ENCODE measurements at places on chromosomes 2 and 18. TPM values are rescaled to one million over a fixed set of nuclear protein-coding genes. Genes with fewer than 3 reads are reported as not detected.
A peak's percentile ranks its signal among the peaks of the same experiment; 100 is the strongest.

DNA sequence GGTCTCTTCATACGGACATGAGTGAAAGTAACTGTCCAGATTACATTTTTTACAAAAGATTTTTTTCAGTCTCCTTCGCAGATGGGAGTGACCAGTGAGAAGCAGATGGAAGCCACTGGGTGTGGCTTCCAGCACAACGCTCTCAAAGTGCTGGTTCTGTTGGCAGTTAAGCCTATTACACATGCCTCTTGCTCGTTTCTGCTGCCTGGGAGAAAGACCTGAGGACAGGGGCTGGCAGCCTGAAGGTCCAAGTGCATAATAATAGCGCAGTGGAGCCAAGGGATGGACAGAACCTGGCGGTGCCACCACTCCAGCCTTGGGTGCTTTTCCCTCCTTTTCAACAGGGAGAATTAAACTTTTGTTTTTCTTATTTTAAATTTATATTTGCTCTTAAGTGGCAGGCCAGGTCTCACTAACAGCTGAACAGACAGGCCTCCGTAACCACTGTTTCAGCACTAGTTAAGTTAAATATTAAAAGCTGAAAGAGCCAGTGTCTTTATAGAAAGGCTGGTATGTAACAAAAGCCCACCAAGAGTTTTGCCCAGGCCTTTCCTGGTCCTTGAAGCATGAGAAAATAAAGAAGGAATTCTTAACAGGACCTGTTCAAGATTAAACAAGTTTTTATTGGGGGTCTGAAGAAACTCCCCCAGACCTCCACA is 1.2 kb upstream of the SKA1 start:
- DNase-seq: peak; percentile 19

- DNase-seq: no peak
Measured at GRCh38 chr2:55954306-55955035, 30.9 kb upstream of the EFEMP1 start.

GRCh38 chr2:23589220-23589647 is 204.3 kb downstream of the KLHL29 start:
- no peak for DNase-seq

GRCh38 chr18:10792181-10792580 is 266.4 kb downstream of the NAPG start:
- no peak for DNase-seq

- no peak for DNase-seq
Measured at GRCh38 chr2:169672406-169672805, 21.8 kb downstream of the CFAP210 start.

DNA sequence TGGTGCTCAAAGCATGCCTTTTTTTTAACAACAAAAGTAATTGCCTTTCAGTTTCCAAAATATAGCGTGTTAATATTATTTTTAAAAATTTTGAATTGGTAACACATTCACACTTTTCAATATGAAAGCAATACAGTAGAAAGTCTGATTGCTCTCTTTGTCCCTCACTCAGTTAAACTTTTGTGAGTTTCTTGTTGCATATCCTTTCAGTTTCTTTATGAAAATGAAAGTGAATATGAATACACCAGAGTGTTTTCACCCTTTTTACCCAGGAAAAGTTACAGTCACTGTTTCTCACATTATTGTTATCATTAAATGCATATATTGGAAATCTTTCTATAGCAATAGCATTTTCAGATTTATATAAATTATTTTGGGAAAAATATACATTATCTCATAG is 377.4 kb upstream of the CRIM1 start:
- DNase-seq: no peak

DNA sequence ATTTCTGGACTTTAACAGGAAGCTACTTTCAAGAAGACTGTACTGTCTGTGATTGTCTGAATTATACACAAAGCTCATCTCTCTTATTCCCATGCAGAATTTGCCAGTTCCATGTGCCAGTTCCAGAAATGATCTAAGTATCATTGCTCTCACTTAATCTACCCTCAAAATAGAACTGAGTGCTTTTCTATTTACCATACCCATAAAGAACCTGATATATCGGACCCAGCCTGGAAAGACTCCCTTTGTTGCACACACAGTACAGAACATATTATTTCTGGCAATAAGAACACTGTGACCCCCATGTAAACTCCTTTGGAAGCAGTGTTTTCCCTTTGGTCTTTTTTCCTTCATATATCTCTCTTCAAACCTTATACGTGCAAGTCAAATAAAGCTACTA is 102.3 kb upstream of the TTN start:
- DNase-seq: no peak

DNA sequence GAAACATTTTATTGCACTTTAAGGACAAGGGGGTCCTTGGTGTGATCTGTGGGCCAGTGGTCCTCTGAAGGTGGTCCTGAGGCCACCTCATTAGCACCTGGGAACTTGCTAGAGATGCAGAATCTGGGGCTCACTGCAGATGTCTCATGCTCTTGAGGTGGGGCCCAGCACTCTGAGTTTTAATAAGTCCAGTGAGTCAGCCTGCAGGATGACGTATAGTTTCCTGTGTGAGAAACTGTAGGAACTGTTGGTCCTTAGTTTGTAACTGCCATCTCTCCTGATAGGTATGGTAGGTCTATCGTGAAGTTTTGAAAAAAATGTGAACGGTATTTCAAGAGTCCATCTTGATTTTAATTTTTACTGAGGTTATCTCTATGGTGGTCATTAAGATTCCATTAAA is 2.8 kb downstream of the TRPM8 start:
- DNase-seq: no peak

DNA sequence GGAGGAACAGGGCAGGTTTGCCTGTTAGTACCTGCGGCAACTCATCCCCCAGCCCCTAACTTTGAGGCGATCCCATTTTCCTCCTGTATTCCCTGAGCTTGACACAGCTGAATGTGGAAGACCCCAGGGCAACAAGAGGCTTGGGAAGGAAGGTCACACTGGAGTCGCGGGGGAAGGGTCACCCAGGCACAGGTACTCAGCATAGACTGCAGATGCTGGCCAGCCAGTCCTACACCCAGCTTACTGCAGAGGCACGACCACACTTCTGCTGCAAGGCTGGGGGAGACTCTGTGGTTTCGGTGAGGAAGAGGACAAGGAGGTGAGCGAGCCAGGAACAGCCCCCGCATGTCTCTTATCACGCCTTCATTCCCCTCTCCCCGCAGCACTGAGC is 91.5 kb downstream of the MALT1 start:
- no peak for DNase-seq

GRCh38 chr2:230457073-230457768 is 41.2 kb downstream of the SP100 start:
- DNase-seq: no peak

GRCh38 chr2:236571145-236571544 is 1.5 kb downstream of the ACKR3 start:
- DNase-seq: no peak

- no peak for DNase-seq
Measured at GRCh38 chr2:3242747-3243369, 134.8 kb downstream of the EIPR1 start.

DNA sequence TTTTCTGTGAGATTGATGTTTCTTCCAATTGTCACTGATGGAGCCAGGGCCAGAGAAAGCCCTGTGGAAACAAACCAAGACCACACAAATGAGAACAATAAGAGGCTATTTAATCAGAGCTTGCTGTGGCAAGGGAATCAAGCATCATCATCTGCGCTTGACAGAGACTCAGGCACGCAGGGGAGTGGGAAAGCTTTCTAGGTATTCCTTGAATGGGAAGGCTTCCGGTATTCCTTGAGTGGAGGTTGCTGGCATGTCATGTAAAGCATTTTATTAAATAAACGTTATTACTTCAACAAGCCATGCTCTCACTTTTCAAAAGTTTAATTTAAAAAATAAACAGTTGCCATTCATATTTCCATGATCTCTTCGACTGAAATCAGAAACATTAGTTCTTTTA is 194.6 kb upstream of the SYT4 start:
- no peak for DNase-seq

The RSAD2 gene
- 5.3 TPM for polyA plus RNA-seq

The INO80D gene
- 12.3 TPM for polyA plus RNA-seq

The GALNT13 gene
- polyA plus RNA-seq: 2.8 TPM

The WDR54 gene
- 38.8 TPM for polyA plus RNA-seq

The INPP5D gene
- polyA plus RNA-seq: 6.6 TPM
